Neural cell (in vitro differentiated cells): ENCODE measurements at places on chromosomes 12 and 14. TPM values are rescaled to one million over a fixed set of nuclear protein-coding genes. Genes with fewer than 3 reads are reported as not detected.

CIROP gene
- polyA plus RNA-seq = not detected in 2 replicates

GNPNAT1 gene
- polyA plus RNA-seq = 9.1 and 10.1 TPM in 2 replicates

AQP5 gene
- polyA plus RNA-seq = not detected in 2 replicates

KCNJ8 gene
- polyA plus RNA-seq = 0.34 TPM in 1 of 2 replicates, not detected in the other
